ENCODE measurements at places on chromosomes 7 and 10. TPM values are rescaled to one million over a fixed set of nuclear protein-coding genes. Genes with fewer than 3 reads are reported as not detected.

PLXNA4 gene
- 0.10 TPM for total RNA-seq

KNDC1 gene
- 2.6 TPM for total RNA-seq

GNB2 gene
- total RNA-seq = 289 TPM

GPR141 gene
- not detected for total RNA-seq

GSDME gene
- total RNA-seq = 4.5 TPM

BICC1 gene
- 0.67 TPM for total RNA-seq

DLG5 gene
- total RNA-seq = 85.6 TPM

POLR1F gene
- 20.7 TPM for total RNA-seq

- no peaks in the 10 kb centered on the region for H3K27me3 ChIP-seq
- H3K27ac ChIP-seq = no peak overlapping the region
- H3K36me3 ChIP-seq = no peaks in the 10 kb centered on the region
- no peak overlapping the region for H3K4me3 ChIP-seq
- H3K4me1 ChIP-seq = no peaks in the 10 kb centered on the region
- DNase-seq = no peak
Measured at GRCh38 chr10:1403508-1404322, 333.6 kb downstream of the ADARB2 start.

GRCh38 chr10:108425283-108425964 is 1260.9 kb upstream of the SORCS1 start:
- no peaks in the 10 kb centered on the region for H3K27me3 ChIP-seq
- no peaks in the 10 kb centered on the region for H3K36me3 ChIP-seq
- no peak overlapping the region for H3K27ac ChIP-seq
- DNase-seq = no peak
- H3K4me3 ChIP-seq = no peak overlapping the region
- H3K4me1 ChIP-seq = no peaks in the 10 kb centered on the region

DNA sequence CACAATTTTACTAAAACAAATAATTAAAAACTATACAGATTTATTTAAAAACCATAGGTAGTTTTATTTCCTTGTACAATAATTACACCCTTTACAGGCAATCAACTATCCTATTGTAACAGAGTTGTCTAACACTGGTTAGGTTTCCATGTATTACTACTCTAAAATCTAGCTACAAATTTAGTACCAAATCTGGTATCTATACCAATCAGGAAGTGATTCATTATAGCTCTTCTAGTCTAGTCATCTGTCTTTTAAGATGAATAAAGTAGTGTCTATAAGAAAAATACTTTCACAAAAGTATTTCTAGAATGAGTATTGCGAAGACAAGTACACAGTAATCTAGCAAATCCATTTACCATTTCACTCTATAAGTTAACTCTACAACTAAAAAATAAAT is 16.9 kb downstream of the ZNF800 start:
- H3K27ac ChIP-seq = no peak overlapping the region
- no peaks in the 10 kb centered on the region for H3K27me3 ChIP-seq
- H3K4me1 ChIP-seq = no peaks in the 10 kb centered on the region
- no peak for DNase-seq

DNA sequence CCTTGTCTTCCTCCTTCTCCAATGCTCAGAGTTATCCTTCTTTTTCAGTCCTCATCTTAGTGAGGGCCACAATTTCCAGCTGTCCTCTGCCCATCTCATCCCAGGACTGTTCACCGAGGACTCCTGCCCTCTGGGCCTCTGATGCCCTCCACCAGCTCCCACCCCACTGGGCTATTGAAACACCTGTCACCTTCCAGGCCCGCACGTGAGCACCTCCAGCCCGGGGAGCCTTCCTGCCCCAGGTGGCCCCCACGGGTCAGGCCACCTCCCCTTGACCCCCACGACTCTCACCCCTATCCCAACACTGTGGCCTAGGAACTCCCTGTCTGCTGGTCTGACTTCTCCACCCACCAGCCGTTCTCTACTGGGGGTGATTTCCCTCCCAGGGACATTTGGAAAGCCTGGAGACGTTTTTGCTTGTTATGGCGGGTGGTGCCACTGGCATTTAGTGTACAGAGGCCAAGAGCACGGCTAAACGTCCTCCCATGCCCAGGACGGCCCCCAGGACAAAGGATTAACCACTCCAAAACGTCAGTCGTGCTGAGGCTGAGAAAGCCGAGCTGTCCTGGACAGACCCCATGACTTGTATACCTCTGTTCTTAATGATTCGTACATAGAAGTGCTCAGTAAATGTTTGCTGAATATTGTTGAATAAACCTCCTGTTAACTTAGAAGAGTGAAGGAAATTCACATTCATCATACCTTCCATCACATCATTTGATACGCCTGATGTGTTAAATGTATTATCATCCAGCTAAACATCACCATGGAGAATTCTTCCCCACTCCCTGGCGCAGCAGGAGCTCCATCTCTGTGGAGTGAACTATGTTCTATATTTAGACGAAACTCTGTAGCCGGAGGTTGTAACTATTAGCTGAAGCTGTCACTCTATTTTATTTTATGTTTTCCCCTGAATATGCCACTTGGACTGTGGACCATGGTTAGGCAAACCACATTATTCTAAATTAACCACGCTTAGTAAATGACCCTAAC is 270.1 kb upstream of the SHH start:
- H3K4me1 ChIP-seq = no peaks in the 10 kb centered on the region
- H3K4me3 ChIP-seq = no peak overlapping the region
- H3K27ac ChIP-seq = no peak overlapping the region
- no peaks in the 10 kb centered on the region for H3K36me3 ChIP-seq
- DNase-seq = no peak

- H3K27me3 ChIP-seq = no peaks in the 10 kb centered on the region
- H3K4me1 ChIP-seq = peaks cover 16% of the 10 kb centered on the region
- DNase-seq = no peak
- H3K36me3 ChIP-seq = no peaks in the 10 kb centered on the region
Measured at GRCh38 chr10:89337484-89337883, 9.7 kb downstream of the IFIT3 start.

DNA sequence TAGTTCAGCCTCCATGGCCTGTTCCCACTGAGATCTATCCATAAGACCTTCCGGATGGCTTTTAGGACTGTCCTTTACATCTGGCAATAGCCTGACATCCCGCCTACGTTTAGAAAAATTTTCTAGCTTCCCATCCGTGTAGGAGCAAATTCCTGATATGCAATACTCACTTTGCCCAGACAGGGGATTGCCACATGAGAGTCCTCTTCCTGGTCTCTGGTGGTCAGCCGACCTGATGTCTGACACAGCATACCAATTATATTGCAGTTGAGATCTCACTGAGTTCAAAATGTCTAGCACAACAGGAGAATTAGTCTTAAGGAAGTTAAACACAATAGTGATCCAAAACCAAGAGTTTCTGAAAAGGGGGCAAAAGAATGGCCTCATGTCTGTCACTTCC is 9.4 kb upstream of the ETV1 start:
- no peaks in the 10 kb centered on the region for H3K4me1 ChIP-seq
- no peak overlapping the region for H3K27ac ChIP-seq
- no peak for DNase-seq
- no peaks in the 10 kb centered on the region for H3K36me3 ChIP-seq
- H3K27me3 ChIP-seq = no peaks in the 10 kb centered on the region

GRCh38 chr10:123045961-123046731 is 37.3 kb downstream of the ACADSB start:
- no peak overlapping the region for H3K4me3 ChIP-seq
- H3K36me3 ChIP-seq = no peaks in the 10 kb centered on the region
- H3K27ac ChIP-seq = no peak overlapping the region
- no peak for DNase-seq
- H3K4me1 ChIP-seq = no peaks in the 10 kb centered on the region

GRCh38 chr7:38215115-38215514 is 37.1 kb downstream of the STARD3NL start:
- DNase-seq = no peak
- H3K27me3 ChIP-seq = no peaks in the 10 kb centered on the region
- no peaks in the 10 kb centered on the region for H3K4me1 ChIP-seq
- peaks cover 10% of the 10 kb centered on the region for H3K36me3 ChIP-seq
- no peak overlapping the region for H3K4me3 ChIP-seq

- H3K36me3 ChIP-seq = no peaks in the 10 kb centered on the region
- DNase-seq = no peak
- no peak overlapping the region for H3K4me3 ChIP-seq
- H3K27ac ChIP-seq = no peak overlapping the region
- no peaks in the 10 kb centered on the region for H3K4me1 ChIP-seq
Measured at GRCh38 chr10:35384265-35384868, 48.1 kb downstream of the CCNY start.

GRCh38 chr7:132095111-132095765 is 481.0 kb downstream of the PLXNA4 start:
- H3K4me1 ChIP-seq = no peaks in the 10 kb centered on the region
- no peak overlapping the region for H3K27ac ChIP-seq
- no peak for DNase-seq
- H3K36me3 ChIP-seq = no peaks in the 10 kb centered on the region
- H3K27me3 ChIP-seq = peaks cover 8% of the 10 kb centered on the region

DNA sequence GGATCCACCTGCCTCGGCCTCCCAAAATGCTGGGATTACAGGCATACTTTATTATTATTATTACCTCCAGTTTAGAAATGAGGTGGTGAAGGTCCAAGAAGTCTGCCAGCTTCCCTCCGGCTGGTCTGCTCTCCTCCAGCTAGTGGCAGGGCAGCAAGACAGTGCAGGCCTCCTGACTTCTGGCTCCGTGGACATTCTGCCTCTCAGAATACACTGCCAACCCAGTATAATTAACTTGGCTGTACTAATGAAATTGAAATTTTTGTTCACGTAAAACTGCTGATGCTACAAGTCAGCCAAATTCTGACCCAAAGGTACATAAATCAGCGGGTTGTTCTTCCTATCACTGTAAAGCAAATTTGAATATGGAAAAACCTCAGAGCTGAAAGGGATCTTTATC is 7.6 kb upstream of the PDE1C start:
- no peaks in the 10 kb centered on the region for H3K4me1 ChIP-seq
- H3K27me3 ChIP-seq = peaks cover 2% of the 10 kb centered on the region
- no peak overlapping the region for H3K27ac ChIP-seq
- H3K4me3 ChIP-seq = no peak overlapping the region
- H3K36me3 ChIP-seq = no peaks in the 10 kb centered on the region

DNA sequence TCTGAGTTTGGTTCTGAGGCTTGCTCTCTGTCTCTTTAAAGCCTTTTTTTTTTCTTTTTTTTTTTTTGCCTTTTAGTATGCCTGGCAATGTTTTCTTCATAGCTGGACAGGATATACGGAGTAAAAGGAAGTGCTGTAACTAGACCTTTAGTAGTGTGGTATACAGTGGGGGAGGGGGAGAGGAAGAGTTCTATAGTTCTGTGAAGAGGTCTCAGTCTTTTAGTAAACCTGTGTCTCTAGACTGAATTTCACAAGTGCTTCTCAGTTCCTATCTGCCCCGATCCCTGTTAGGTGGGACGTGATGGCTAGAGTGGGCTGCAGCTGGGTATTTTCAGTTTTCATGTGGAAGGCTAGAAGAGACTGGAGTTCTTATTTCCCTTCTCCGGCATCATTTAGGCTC is 3.1 kb upstream of the ABCC2 start:
- H3K27ac ChIP-seq = peak overlapping the region; percentile 97
- peaks cover 83% of the 10 kb centered on the region for H3K4me1 ChIP-seq
- no peaks in the 10 kb centered on the region for H3K27me3 ChIP-seq
- H3K36me3 ChIP-seq = peaks cover 3% of the 10 kb centered on the region

DNA sequence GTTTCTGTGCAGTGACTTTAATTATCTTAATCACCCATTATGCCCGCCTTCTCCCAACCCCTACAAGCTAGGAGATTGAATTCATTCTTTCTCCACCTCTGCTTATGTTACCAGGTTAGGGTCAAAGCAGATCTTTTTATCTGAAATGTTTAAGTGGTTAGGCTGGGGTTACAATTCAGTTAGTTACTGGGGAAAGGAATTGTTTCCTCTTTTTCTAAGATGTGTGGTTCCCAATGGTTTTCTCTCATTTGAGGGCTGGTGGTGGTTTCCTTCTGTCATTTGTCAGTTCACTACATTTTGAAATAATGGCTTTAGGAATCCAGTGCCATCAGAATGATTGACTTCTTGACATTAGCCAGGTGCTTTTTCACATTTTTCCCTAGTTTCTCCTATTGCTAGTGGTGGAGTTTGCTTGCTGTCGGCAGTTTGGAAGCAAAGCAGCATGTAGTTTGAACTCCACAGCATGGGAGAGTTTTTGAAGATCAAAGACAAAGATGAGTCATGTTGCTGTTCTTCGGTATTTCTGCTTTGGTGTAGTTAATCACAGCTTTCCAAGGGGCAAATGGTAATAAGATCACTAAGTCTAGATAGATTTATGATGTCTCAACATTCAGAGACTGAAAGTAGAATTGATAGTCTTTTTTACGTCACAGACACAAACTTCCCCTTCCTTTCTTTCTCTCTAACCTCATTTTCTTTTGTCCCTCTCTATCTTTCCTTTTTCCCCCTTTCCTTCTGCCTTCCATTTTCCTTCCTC is 168.2 kb downstream of the SND1 start:
- H3K36me3 ChIP-seq = no peaks in the 10 kb centered on the region
- DNase-seq = no peak
- no peaks in the 10 kb centered on the region for H3K27me3 ChIP-seq
- H3K4me1 ChIP-seq = no peaks in the 10 kb centered on the region

DNA sequence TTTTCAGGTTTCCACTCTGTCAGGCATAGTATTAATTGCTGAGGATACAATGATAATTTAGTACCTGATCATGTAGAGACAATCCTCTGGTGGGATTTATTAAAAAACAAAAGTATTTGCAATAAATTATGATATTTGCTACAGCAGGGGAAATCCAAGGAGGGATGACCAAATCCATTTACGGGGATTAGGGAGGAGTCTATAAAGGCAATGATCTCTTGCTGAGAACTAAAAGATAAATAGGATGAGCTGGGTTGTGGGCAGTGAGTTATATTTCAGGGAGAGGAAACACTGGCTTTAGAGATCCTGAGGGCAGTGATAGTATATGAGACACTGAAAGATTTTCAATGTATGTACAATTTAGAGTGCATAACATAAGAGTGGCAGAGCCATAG is 305.5 kb downstream of the GPR37 start:
- H3K36me3 ChIP-seq = no peaks in the 10 kb centered on the region
- no peaks in the 10 kb centered on the region for H3K27me3 ChIP-seq
- no peak overlapping the region for H3K4me3 ChIP-seq
- H3K27ac ChIP-seq = no peak overlapping the region
- DNase-seq = no peak

DNA sequence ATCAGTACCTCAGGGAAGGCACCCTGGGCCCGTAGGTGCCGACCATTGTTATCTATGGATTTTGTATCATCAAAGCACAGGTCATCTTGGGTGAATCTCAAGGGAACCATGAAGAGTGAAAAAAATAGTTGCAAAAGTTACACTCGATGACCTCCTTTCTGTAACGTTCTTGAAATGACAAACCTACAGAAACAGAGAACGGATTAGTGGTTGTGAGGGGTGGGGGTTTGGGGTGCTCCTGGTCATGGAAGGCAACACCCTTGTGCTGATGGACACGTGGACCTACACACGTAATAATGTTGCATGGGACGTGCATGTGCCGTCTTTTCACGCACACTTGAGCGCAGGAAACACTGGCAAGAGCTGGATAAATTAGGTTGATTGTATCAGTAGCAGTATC is 655.9 kb downstream of the SDK1 start:
- peak overlapping the region; percentile 64 for H3K27ac ChIP-seq
- no peak for DNase-seq
- H3K36me3 ChIP-seq = no peaks in the 10 kb centered on the region
- no peak overlapping the region for H3K4me3 ChIP-seq
